ENCODE measurements at places on chromosomes 7 and 10.

GRCh38 chr10:119644994-119645393 lies 6.2 kb upstream of the BAG3 start:
- DNase-seq: no peak

DNA sequence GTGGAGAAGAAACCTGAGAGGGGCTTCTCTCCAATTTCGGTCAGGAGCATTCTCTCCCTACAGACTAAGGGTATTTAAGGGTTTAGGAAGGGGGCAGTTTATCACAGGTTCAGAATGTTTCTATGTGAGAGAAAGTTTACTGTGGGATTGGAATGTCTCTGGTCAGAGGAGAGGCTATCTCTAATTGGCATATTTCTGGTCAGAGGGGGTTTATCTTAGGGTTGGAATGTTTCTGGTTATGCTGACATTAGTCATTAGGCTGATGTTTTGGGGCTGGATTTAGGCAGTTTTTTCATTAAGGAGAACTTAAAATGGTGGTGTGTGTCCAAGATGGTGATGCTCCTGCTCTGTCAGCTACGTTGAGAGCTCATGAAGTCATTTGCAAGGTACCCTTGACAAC lies 758.0 kb downstream of the TYW1 start:
- DNase-seq: no peak

DNA sequence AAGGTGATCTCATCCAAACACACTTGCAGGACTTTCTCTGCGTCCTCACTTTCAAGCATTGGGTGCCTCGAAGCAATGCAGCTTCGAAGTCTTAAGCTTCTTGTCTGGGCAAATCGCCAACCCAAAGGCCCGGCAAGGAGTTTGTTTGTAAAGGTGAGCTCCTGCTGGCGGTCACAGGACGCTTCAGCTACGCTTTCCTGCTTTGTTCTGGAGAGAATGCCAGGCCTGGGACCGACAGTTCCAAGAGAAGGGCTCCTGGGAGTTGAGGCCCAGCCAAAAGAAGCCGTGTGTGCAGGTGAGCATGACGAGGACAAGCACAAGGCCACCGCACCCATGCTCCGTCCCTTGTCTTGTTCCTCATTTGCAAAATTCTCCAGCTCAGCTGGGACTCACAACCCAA lies 106.6 kb upstream of the DOCK1 start:
- no peak for DNase-seq

- DNase-seq: no peak
These were observed 2.2 kb upstream of the ACHE start for GRCh38 chr7:100897772-100898454.

- DNase-seq: peak; percentile 69
These were observed 8.5 kb upstream of the C10orf105 start for GRCh38 chr10:71727738-71728737.

DNA sequence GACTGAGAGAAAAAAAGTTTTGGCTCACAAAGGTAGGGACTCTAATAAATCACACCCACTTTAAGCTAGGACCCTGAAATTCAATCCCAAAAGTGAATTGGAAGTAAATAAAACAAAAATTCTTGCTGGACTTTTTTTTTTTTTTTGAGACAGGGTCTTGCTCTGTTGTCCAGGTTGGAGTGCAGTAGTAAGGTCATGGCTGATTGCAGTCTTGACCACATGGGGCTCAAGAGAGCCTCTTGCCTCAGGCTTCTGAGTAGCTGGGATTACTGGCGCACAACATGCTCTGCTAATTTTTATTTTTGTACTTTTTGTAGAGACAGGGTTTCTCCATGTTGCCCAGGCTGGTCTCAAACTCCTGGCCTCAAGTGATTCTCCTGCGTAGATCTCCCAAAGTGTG lies 5.0 kb upstream of the LUC7L2 start:
- DNase-seq: no peak

DNA sequence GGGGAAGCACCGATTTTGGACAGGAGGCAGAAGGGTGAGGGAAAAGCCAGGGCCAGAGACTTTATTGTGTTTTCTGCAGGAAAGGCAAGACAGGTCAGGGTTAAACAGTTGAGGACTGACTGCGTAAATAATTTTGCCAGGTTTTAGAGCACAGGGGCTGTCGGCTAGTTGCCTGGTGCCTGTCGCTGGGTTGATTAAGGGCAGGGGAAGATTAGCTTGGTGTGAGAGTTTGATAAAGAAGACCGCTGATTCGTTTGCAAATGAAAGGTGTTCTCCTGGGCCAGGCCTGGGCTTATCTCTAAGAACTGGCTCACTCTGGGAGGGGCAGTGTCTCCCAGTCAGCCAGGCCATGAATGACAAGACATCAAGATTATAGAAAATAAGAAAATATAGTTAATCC lies 75.6 kb downstream of the SLC37A3 start:
- DNase-seq: no peak
